ENCODE measurements at places on chromosomes 1 and 21. TPM values are rescaled to one million over a fixed set of nuclear protein-coding genes. Genes with fewer than 3 reads are reported as not detected.

Gene ARHGEF16
- not detected for total RNA-seq

Gene NR1I3
- total RNA-seq = not detected

Gene TEDDM1
- not detected for total RNA-seq

Gene PLA2G4A
- total RNA-seq = 1.5 TPM

GRCh38 chr21:32278103-32278502 is 746 bp downstream of the MIS18A start:
- DNase-seq = no peak

GRCh38 chr1:18396247-18396980 is 84.3 kb upstream of the KLHDC7A start:
- DNase-seq = no peak

GRCh38 chr1:231666937-231667608 is 40.5 kb downstream of the DISC1 start:
- DNase-seq = no peak

GRCh38 chr1:53620061-53620855 is 118.7 kb downstream of the GLIS1 start:
- no peak for DNase-seq

- no peak for DNase-seq
Measured at GRCh38 chr1:205043866-205044265, 854 bp downstream of the CNTN2 start.

DNA sequence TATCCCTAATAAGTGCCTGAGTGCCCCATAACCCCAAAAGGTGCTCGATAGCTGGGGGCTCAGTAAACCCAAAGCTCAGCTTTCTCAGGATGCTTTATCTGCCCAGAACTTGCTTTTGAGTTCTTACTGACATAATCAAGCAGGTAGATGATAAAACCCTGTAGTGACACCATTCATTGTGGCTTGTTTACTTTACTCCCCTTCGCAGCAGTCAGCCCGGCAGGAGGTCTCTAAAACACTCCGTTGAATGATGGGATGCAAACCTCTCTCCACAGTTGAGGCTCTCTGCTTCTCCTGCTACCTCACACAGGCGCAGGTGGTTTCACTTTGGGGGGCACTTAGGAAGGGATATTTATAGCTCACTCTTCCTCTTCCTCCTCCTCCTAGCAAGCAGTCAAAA is 349.4 kb downstream of the HLX start:
- DNase-seq = no peak

DNA sequence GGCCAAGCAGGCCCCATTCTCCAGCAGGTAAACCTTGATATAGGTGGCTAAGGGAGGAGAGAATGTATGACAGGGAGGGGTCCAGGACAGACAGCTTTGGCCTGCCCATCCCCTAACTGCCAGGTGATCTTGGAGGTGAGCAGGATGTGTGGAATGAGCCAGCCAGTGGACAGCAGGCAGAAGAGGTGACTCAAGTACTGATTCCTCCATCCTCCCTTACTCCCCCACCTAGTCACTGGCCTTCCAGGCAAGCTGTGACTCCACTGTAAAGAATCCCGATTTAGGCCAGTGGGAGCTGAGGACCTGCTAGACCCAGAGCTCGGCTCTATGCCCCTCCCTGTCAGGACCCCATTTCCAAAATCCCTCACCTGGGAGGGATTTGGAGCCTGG is 36.6 kb downstream of the RIMS3 start:
- DNase-seq = no peak

GRCh38 chr1:68565923-68566322 is 69.0 kb upstream of the DEPDC1 start:
- DNase-seq = no peak

DNA sequence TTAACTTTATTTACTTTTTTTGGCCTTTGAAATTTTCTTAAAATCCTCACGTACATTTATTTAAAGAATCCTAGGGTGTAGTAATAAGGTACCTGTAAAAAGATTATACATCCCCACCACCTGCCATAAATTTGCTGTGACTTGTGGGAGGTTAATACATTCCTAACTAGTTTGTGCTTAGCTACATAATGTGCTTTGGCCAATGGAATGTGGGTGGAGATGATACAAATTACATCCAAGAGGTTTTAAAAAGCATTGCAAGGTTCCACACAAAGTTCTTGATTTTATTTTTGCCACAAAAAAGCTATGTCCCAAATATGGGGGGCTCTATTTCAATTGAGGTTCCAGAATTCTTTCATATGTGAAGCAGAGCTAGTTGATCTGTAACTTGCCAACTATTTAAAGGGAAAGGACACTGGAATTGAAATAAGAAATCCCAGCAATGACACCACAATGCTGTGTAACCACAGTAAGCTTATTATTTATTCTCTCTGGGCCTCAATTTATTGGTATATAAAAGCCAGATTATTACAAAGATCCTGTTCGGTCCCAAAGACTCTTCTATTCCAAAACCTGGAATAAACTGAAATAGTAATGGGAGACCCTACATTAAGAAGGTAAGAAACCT is 15.7 kb downstream of the ASPM start:
- DNase-seq = no peak

- DNase-seq = no peak
Measured at GRCh38 chr1:229756666-229757065, 130.6 kb downstream of the URB2 start.

- DNase-seq = no peak
Measured at GRCh38 chr1:40421431-40422384, 28.6 kb upstream of the ZFP69B start.

DNA sequence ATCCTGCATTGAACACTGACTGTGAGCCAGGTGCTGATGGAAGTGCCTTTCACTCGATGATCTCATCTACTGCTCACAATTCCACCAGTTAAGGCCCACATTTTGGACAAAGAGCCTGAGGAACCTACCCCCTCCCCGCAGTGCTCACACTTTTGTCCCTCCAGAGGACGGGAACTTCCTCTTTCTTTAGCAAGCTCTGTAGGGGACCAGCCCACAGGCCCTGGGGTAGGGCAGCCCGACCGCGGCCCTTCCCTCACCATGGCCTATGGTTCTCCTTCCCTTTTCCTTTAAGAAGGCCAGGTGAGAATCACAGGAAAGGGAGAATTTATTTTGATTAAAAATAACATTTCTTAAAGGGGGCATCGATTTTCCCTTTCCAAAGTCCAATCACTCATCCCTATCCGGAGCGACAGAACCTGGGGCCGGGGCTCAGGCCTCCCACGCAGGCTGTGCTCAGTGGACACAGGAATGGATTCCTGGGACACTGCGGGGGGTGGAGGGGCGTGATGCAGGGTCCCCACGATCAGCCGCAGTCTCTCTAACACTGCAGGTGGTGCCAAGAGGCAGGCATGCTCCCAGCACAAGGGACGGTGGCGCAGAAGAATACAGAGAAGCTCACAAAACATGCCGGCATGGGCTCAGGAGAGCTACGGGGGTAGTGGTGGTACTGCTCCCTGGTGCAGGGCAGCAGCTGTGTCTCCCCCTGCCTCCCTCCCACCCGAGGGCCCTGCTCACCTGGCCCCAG is 8.9 kb upstream of the KCNE1 start:
- DNase-seq = no peak

DNA sequence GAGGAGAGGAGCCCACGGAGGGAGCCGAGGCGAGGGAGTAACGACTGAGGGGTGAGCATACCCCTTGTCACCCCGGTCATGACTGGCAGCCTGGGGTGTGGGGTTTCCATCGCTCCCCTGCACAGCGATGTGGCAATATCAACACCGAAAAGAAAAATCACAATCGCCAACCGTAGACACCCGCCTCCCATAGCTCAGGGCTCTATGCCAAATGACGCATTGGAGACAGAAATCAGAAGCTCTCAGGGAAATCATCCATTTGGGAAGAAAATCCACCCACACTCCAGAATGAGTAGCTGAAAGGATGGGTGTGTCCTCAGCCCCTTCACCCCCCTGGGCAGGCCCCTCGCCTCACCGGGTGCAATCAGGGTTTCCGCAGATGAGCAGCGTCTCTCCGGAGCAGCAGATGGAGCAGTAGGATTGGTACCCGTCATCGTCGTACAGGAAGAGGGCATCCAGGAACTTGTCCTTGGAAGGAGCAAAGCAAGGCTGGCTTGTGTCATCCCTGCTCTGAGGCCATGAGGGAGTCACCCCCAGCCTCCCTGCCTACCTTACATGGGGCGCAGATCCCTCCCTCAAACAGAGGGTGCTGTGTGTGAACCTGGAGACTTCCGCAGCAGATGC is 2.5 kb downstream of the DNMT3L start:
- DNase-seq = no peak

DNA sequence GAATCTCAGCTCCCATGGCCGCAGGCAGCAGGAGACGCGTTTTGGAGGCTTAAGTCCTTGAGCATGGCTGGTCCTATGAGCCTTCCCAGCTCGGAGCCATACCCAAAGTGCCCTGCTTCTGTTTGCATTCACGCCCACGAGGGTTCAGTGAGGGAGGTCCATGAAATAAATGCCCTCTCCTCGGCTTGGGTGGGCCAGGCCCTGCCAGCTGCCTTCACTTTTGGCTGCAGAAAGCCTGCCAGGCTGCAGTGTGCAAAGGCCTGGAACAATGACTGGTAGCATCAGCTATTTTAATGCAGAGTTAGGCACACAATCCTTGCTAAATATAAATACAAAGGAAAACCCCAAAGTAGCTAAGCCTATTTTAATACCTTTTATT is 49.4 kb downstream of the H3-3A start:
- no peak for DNase-seq

DNA sequence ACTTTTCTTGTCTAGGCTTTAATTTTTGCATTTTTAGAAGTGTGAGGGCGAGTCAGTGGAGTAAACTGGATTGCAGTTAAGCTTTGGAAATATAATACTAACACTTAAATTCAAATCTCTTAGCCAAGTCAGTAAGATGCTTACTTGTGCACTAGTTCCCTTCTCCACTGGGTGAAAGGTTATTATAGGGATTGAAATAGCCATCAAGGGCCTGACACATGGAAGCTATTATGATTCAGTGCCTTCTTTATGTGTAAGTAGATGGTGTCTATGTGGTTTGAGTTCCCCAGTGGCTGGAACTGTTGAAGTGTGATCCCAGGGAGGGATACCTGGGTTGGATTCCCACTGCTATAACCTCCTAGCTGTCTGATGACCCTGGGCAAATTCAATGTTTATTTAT is 24.7 kb upstream of the DMRTA2 start:
- DNase-seq = no peak

- no peak for DNase-seq
Measured at GRCh38 chr1:66048011-66048410, 255.3 kb downstream of the PDE4B start.

DNA sequence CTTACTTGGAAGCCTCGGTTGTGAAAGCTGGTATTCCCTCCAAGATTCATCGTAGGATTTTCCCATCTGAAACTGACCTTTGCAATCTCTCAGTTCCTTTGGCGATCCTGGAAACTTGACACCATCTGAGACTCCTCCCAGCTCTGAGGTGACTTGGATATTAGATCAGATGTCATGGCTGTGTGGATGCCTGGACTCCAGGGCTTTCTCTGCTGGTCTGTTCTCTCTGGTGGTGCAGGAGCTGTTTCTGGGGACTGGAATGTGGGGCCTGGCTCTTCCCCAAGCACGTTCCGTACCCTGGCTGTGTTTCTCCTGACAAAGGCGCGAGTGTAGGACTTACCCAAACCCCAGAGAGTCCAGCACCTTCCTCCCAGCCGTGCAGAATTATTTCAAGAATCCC is 252.2 kb downstream of the RPS6KC1 start:
- no peak for DNase-seq

GRCh38 chr1:60558236-60558635 is 484.7 kb upstream of the C1orf87 start:
- DNase-seq = no peak

GRCh38 chr1:53365437-53366063 is 37.7 kb upstream of the LRP8 start:
- no peak for DNase-seq

- no peak for DNase-seq
Measured at GRCh38 chr21:44275041-44275440, 10.6 kb upstream of the AIRE start.

GRCh38 chr1:113250161-113250560 is 140.2 kb upstream of the MAGI3 start:
- no peak for DNase-seq

DNA sequence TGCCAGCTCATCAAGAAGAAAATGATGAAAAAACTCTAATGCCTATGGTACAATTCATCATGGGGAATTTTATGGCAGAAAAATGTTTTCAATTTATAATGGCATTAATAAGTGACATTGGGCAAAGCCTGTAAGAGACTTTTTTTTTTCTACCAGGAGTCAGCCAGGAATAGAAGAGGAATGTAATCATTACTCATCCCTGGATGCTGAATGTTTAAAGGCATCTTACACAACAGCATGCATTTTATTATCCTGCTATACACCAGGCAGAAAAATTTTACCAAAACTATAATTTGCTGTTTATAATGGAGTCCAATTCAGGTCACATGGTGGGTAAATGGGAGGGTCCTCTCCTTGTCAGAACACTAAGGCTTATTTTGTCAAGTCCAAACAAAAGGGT is 189.9 kb upstream of the BEND5 start:
- no peak for DNase-seq
